ENCODE measurements at places on chromosomes 12 and 14. TPM values are rescaled to one million over a fixed set of nuclear protein-coding genes. Genes with fewer than 3 reads are reported as not detected.

Gene KLRF1
- 0.93 TPM for total RNA-seq

DNA sequence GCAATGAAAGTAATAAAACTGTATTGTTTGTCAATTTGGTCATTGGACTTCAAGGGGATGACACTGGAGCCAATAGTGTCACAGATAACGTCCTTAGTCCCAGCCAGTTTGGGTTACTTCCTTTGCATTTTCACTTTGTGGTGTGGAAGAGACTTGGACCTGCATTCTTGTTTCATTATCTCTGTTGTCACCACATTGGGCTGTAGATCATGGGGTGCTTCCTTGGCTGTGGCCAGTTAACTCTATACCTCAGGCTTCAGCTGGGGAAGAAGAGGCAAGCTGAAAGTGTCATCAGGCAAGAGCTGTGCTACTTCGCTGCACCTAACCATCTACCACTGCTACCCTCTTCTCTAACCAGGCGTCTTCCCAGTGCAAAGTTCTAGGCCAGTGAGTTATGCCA, 15.1 kb upstream of the CISTR start:
- no peak for DNase-seq
- no peak overlapping the region for H3K27ac ChIP-seq
- no peaks in the 10 kb centered on the region for H3K36me3 ChIP-seq
- no peaks in the 10 kb centered on the region for H3K4me1 ChIP-seq
- H3K27me3 ChIP-seq: peaks cover 43% of the 10 kb centered on the region
- no peak overlapping the region for H3K4me3 ChIP-seq

DNA sequence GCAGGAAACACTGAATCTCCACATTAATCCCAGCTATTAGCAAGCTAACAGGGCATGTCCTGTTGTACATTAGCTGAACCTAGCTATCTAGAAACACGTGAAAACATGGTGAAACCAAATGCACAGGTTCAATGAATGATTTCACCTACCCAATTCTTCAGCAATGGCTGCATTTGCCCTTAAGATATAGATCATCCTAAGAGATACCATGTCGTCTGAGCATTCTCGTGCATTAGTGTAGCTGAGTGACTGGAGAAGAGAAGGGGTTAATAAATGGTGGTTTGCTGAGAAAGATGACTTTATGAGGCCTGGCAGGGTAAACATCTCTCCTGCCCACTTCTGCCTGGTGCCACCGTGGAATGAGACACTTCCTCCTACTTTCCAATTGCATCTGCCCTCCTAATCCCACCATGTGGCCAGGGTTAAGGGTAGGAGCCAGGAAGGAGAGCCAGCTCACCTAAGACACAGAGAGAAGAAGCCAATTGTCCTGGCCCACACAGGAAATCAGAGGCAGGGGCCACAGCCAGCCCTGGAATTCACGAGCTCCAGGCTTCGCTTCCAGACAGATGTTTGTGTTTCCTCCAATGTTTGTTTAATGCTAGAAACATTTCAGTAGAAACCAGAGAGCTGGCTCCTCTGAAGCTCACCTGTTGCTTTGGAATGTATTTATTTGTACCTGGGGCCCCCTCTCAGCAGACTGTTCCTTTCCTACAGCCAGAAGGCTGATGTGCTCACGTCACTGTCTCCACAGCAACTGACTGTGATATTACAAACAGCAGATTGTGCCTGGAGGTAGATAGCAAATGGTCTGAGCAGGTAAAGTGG, 126.0 kb upstream of the PARP11 start:
- no peaks in the 10 kb centered on the region for H3K27me3 ChIP-seq
- H3K4me1 ChIP-seq: peaks cover 19% of the 10 kb centered on the region
- H3K4me3 ChIP-seq: no peak overlapping the region
- peak overlapping the region; percentile 8 for H3K27ac ChIP-seq
- no peak for DNase-seq

DNA sequence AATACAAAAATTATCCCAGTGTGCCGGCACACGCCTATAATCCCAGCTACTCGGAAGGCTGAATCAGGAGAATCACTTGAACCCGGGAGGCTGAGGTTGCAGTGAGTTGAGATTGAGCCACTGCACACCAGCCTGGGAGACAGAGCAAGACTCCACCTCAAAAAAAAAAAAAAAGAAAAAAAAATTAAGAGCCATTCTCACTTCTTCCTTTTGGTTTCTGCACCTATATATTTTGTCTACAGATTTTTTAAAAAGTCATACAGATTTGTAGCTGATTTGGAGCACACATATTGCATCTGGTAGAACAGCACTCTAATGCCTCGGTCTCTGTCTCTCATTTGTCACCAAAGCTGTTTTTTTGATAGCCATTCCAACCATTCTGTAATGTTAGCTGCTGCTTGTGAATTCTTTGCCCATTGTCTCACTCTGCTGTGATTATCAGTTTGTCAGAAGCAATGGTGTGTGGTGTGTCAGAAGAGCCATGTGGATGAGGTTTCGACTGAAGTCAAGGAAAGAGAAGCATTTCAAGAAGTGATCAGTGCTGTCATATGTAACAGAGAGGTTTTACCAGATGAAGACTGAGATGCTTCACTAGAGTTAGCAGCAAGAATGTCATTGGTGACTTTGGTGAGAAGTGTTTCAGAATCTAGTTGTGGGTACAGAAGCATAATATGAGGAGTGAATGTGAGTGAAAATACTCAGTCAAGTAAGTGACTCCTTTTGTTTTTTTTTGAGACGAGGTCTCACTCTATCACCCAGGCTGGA, 8.7 kb upstream of the KTN1 start:
- H3K27me3 ChIP-seq: no peaks in the 10 kb centered on the region
- no peaks in the 10 kb centered on the region for H3K4me1 ChIP-seq
- no peak overlapping the region for H3K4me3 ChIP-seq
- H3K36me3 ChIP-seq: no peaks in the 10 kb centered on the region
- H3K27ac ChIP-seq: no peak overlapping the region

Gene LMNTD1
- total RNA-seq: not detected

DNA sequence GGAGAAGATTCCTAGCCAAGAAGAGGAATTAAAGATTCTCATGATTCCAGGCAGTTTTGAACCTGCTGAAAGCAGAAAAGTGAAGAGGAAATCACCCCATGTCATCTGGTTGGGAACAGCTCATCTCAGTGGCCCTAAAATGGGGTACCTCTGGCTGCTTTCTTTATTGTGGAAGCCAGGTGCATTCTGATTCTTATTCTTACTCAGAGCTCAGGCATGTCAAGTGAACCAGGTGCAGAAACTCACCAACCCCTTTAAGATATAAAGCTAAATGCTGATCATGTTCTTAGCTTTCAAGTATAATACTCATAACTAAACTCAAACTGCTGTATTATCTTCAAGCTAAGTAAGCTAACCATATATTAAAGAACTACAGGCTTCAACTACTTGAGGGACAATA, 253.9 kb upstream of the ARID2 start:
- H3K27me3 ChIP-seq: no peaks in the 10 kb centered on the region
- no peak for DNase-seq
- no peak overlapping the region for H3K27ac ChIP-seq
- H3K4me1 ChIP-seq: peaks cover 10% of the 10 kb centered on the region
- no peak overlapping the region for H3K4me3 ChIP-seq

Gene ADAMTS20
- not detected for total RNA-seq

Gene TMEM253
- total RNA-seq: not detected

DNA sequence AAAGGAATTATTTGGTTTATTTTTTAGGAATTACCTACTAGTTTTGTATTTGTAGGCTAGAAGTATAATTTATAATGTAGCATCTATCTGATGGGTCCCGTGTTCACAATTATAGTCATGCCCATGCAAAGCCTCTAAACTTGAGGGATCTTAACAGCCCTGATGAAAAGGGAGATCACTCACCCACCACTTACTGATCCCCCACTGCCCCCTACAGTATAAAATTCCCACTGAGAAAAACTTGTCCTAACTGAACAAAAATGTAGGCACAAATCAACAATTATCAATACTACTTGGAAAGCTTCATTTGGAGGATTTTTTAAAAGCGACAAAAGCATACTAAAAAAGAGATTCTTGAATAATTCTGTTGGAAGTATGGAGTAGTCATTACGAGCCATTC, 21.0 kb downstream of the WIF1 start:
- no peak overlapping the region for H3K27ac ChIP-seq
- no peak overlapping the region for H3K4me3 ChIP-seq
- H3K36me3 ChIP-seq: no peaks in the 10 kb centered on the region
- no peak for DNase-seq
- peaks cover 51% of the 10 kb centered on the region for H3K27me3 ChIP-seq

GRCh38 chr12:57756406-57757341, 1.8 kb downstream of the MARCHF9 start:
- peak; percentile 75 for DNase-seq
- H3K4me3 ChIP-seq: peak overlapping the region; percentile 91
- H3K27me3 ChIP-seq: no peaks in the 10 kb centered on the region
- peak overlapping the region; percentile 93 for H3K27ac ChIP-seq
- peaks cover 28% of the 10 kb centered on the region for H3K36me3 ChIP-seq

DNA sequence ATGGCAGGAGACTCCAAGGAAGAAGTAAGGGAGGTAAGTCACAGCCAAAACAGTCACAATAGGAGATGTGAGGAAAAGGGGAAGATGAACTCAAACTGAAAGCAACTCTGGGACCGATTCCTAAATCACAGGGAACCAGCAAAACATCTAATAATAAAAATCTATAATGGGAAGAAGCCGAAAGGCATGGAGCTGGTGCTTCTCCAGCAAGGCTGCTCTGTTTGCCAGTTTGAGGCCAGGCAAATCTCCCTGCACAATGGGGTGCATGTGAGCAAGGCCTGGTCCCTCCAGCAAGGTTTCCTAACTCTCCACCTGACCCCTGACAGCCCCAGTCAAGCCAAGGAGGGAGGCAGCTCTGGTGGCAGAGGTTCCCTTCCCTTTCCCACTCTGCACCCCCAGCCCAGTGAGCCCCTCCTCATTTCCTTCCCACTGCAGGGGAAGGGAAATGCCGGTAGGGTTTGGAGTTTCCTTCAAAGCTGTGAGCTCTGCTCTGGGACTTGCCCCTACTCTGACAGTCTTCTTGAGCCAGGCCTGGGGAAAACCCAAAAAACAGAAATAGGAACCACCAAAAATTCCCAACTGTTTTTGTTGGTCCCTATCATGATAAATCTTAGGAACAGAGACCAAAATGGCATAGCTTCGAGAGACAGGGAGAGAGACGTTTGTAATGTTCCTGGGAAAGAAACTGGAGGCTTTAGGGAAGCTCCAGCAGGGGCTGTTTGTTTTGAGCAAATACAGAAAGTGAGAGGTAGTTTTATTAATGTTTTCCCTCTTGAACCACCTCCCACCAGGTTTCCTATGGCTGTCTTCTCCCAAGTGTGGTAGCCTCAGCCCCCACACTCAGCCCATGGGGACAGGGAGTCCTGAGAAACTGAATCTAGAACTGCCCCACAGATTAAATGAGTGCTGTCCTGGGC, 34.6 kb downstream of the FMNL3 start:
- peaks cover 60% of the 10 kb centered on the region for H3K4me1 ChIP-seq
- no peaks in the 10 kb centered on the region for H3K27me3 ChIP-seq
- peak overlapping the region; percentile 87 for H3K4me3 ChIP-seq
- peaks cover 3% of the 10 kb centered on the region for H3K36me3 ChIP-seq
- H3K27ac ChIP-seq: peak overlapping the region; percentile 96
- no peak for DNase-seq

Gene CLEC7A
- total RNA-seq: not detected

GRCh38 chr12:71460850-71461609, 21.4 kb downstream of the LGR5 start:
- peaks cover 20% of the 10 kb centered on the region for H3K27me3 ChIP-seq
- DNase-seq: no peak
- H3K36me3 ChIP-seq: no peaks in the 10 kb centered on the region
- no peak overlapping the region for H3K27ac ChIP-seq
- no peaks in the 10 kb centered on the region for H3K4me1 ChIP-seq
- no peak overlapping the region for H3K4me3 ChIP-seq

DNA sequence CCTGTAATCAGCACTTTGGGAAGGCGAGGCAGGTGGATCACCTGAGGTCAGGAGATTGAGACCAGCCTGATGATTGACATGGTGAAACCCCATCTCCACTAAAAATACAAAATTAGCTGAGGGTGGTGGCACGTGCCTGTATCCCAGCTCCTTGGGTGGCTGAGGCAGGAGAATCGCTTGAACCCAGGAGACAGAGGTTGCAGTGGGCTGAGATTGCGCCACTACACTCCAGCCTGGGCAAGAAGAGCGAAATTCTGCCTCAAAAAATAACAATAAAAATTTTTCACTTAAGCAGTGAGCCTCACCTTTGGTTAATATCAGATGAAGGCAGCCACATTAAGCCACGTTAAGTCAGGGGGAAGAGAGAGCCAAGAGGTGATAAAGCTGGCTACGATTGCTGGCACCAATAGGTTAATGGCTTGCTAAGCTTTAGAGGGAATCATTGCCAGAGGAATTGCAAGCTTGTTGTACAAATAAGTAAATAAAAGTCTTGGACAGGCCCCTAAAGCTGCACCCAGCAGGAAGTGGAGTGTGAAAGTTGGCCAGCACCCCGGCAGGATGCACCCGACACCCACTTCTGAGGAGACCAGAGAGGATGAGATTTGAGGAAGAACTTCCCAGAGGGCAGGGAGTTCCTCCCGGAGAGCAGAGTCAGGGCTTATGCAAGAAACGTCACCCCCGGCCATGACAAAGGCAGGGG, 41.3 kb upstream of the TESC start:
- H3K27ac ChIP-seq: no peak overlapping the region
- no peaks in the 10 kb centered on the region for H3K27me3 ChIP-seq
- H3K36me3 ChIP-seq: peaks cover 1% of the 10 kb centered on the region
- DNase-seq: no peak
- no peak overlapping the region for H3K4me3 ChIP-seq
- H3K4me1 ChIP-seq: no peaks in the 10 kb centered on the region

Gene AJUBA
- 1.5 TPM for total RNA-seq

DNA sequence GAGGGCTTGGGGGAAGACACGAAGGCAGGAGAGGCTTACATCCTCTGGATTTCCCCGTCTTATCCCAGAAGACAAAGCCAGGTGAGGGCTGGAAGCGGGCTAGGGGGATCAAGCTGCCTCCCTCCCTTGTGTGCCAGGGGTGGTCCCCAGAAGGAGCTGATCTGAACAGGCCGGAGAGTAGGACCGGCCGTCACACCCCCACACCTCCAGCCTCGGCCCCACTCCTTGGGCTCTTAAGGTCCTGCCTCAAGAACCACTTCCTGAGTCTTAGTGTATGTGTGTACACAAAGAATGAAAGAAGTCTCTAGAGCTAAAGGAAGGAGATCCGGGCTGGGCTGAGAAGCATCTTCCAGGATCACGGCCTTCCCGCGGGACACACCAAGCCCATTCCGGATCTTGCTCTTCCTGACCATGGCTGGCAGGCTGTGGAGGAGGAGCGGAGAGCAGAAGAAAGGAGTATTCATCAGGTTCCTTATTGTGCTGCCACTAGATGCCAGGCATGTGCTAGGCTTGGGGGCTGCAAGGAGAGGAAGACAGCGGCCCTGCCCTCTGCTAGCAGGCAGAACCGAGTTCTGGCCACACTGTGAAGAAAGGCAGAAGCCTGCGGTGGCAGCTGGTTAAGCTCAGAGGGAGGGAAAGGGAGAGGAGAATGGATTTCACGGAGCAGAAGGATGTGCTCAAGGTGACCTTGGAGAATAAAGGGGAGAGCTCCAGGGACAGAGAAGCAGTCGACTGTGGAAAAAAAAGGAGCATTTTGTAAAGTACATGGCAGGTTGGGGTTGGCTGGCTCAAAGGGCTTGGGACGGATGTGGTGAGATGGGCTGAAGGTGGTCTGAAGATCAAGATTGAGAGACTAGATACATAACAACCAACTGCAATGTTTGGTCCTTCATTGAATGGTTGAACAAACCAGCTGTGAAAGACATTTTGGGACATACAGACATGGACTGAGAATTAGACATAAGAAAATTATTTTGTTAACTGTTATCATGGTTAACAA, 1.3 kb upstream of the CD63 start:
- H3K27me3 ChIP-seq: no peaks in the 10 kb centered on the region
- peaks cover 9% of the 10 kb centered on the region for H3K36me3 ChIP-seq
- DNase-seq: no peak
- H3K4me3 ChIP-seq: peak overlapping the region; percentile 92
- peaks cover 39% of the 10 kb centered on the region for H3K4me1 ChIP-seq
- peak overlapping the region; percentile 97 for H3K27ac ChIP-seq

Data from naive thymus-derived CD8-positive, alpha-beta T cell (primary cell).